ENCODE measurements at places on chromosomes 5 and 9.
A peak's percentile ranks its signal among the peaks of the same experiment; 100 is the strongest.

GRCh38 chr9:12923468-12924009 lies 148.7 kb downstream of the LURAP1L start:
- no peak for DNase-seq

DNA sequence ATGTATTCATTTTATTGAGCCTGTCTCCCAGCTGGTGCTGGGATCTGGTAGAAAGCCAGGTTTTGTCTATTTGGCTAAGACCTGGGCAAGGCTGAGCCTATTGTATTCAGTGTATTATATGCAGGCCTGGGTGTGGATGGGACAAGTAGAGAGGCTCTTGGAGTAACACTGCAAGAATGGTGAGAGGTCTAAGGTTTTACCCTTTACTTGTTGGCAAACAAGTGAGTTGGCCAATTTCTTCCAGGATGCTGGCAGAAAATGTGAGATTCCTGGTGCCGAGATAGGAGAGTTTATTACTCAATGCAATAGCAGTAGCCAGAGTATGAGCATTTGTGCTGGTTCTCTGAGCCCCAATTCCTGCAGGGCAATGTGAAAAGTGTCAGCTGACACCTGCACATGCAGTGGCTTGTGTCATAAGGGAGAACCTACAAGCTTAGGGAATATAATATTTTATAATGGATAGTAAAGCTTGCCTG lies 141.7 kb upstream of the PRLR start:
- no peak for DNase-seq

DNA sequence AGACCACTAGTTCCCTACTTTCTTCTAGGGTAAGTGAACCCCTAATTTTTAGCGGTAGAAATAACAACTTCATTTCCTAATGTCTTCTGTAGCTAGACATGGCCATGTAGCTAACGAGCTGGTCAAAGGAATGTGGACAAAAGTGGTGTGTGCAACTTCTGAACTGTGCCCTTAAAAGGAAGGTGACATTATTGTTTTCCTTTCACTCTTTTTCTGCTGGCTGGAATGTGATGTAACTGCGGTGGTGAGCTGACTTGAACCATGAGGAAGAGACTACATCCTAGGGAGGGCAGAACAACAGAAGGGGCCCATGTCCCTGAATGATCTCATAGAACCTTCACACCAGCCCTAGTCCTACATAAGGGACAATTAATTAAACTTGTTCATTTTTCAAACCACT lies 1.3 kb upstream of the SNX2 start:
- DNase-seq = no peak

DNA sequence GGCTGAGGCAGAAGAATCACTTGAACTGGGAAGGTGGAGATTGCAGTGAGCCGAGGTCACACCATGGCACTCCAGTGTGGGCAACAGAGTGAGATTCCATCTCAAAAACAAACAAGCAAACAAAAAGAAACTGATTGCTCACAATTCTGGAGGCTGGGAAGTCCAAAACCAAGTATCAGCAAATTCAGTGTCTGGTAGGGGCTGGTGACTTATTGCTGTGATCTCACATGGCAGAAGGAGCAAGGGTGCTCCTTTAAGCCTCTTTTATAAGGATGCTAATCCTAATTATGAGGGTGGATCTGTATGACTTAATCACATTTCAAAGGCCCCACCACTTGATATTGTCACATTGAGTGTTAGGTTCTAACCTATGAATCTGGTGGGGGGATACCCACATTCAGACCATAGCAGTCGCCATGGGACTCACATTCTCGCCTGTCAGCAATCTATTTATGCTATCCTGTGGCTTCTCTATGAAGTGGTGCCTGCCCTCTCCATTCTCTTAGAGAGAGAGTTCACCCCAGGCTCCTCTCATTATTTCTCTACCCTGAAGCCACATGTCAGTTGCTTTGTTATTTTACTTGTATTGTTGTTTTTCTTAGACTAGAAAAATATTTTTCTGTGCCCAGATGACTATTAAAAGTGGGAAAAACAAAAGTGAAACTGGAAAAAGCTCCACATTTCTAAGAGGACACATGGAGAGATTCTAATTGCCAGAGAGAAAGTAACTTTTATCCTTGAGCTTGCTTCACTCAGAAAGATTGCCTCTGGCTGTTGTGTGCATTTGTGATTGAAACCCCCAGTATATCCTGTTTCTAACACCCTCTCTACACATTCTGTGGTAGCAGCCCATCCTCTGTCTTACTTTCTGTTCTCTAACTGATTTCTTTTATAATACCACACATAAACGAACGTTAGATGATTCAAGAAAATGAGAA lies 18.8 kb upstream of the PRLR start:
- DNase-seq = no peak

DNA sequence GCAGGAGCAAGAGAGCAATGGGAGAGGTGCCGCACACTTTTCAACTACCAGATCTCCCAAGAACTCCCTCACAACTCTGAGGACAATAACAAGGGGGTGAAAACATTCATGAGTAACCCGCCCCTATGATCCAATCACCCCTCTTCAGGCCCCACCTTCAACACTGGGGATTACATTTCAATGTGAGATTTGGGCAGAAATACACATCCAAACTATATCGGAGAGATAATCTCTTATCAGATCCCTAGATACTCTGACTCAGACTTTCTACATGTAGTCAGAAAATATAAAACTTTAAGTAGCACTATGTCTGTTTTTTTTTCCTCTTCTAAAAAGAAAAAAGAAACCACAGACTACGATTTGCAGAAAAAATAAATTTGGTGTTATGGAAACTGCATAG lies 1595.9 kb upstream of the NUDT12 start:
- no peak for DNase-seq

DNA sequence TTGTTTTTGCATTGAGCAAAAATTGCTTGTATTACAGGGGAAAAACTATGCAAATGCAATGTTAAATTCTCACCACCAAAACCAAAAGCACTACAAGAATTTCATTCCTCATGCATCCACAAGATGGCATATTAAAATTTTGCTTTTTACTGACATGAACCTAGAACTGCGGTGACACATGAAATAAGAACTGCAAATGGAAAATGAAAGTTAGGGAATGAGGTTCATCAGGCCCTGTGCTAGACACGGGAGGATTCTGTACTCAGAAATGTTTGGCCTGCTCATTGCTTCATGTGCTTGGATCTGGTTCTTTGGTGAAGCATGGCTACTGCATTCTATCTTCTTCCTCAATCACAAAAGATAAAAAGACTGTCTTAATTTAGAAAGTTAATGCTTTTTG lies 9.1 kb upstream of the RFK start:
- DNase-seq = no peak

DNA sequence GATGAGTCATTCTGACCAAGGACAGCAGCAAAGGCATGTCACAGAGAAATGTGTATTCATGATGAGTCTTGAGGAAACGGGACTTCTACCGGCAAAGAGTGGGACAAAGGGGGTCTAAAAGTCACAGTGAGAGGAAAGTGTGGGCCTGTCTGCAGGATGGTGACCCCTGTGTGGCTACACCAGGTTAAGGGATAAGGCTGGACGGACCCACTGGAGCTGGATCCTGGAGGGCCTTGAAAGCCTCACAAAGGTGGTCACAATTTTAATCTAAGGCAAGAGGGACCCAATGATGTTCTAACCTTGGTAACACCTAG lies 176.5 kb downstream of the CDK5RAP2 start:
- DNase-seq = no peak

DNA sequence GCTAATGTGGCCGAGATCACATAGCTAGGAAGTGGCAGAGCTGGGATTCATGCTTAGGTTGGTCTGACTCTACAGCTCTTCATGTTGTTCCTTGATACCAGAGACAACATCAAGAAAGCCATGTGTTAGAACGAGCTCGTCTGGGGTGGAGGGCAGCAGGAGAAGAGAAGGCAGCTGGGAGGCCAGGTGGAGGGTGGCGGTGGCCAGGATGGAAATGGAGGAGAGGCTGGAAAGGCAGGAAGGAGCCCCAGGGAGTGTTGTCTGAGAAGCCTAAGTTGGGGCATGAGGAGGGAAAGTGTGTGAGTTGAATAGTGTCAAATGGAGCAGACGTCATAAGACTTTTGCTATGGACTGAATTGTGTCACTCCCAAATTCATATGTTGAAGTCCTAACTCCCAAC lies 315.3 kb downstream of the GADD45G start:
- DNase-seq = no peak

- DNase-seq = no peak
These were observed 86.5 kb upstream of the NR5A1 start for GRCh38 chr9:124593651-124594058.

DNA sequence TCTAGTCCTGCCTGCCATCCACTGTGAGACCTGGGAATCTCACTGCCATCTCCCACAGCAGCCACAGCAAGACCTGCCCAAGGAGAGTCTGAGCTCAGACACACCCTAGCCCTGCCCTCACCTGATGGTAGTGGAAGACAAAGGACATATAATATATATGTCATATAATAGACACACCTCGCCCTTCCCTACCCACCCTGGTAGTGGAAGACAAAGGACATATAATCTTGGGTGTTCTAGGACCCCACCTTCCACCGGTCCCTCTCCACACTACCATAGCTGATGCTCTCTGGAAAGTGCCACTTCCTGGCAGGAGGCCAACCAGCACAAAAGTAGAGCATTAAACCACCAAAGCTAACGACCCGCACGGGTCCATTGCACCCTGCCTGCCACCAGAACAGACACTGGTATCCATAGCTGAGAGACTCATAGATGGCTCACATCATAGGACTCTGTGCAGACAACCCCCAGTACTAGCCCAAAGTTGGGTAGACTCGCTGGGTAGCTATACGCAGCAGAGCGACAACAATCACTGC lies 545.6 kb downstream of the CAAP1 start:
- no peak for DNase-seq

- DNase-seq = no peak
These were observed 182.4 kb upstream of the OTULINL start for GRCh38 chr5:14399054-14399692.

GRCh38 chr5:107501965-107502675 lies 168.6 kb downstream of the EFNA5 start:
- DNase-seq = no peak

- peak; percentile 9 for DNase-seq
These were observed 16.6 kb downstream of the STOM start for GRCh38 chr9:121353241-121354061.

DNA sequence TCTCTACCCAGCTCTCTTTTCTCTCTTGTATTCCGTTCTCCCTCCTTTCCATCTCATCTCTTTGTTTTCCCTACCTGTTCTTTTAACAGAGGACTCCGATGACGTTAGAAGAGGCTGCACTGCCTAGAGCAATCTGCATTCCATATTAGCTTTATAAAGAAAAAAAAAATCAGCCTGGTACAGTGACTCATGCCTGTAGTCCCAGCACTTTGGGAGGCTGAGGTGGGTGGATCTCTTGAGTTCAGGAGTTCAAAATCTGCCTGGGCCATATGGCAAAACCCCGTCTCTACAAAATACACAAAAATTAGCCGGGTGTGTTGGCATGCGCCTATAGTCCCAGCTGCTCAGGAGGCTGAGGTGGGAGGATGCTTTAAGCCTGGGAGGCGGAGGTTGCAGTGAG lies 49.0 kb downstream of the DAPK1 start:
- DNase-seq = no peak

DNA sequence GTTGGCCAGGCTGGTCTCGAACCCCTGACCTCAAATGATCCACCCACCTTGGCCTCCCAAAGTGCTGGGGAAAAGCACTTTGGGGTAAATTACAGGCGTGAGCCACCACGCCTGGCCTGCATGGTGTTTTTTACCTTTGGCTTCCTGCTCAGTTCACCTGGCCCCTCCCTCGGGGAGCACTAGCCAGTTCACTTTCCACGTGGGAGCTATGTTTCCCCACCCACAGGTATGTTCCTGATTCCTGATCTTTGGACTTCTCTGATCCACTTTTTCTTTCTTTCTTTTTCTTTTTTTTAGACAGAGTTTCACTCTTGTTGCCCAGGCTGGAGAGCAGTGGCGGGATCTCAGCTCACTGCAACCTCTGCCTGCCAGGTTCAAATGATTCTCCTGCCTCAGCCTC lies 15.8 kb downstream of the DAB2IP start:
- DNase-seq = no peak

- DNase-seq = no peak
These were observed 51.0 kb upstream of the APC start for GRCh38 chr5:112686675-112687074.

DNA sequence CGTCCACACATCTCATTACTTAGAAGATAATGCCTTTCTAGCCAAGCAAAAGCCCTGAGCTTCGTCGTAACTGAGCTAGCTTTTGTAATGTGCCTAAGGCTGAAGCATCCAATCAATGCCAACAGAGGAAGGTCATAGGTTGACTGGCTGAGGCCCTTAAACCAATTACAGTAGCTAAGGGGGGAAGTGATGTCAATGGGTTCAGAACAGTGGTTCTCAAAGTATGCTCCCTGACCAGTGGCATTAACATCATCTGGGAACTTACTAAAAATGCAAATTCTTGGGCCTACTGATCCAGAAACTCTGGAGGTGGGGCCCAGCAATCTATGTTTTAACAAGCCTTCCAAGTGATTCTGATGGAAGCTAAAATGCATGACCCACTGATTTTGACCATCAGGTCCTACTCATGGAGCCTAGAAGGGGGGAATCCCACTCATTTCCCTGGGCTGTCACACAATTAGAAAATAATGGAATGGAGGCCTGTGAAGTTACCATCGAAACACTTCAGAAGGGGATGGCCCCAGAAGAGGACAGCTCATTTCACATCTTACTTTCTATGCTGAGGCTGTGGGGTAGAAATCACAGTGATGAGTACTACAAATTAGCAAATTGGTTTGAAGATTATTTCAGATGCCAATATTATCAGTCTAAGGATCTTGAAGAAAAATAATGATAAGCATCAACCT lies 4.8 kb upstream of the VLDLR start:
- no peak for DNase-seq

GRCh38 chr5:122924719-122925395 lies 79.4 kb downstream of the SNX24 start:
- DNase-seq = no peak

DNA sequence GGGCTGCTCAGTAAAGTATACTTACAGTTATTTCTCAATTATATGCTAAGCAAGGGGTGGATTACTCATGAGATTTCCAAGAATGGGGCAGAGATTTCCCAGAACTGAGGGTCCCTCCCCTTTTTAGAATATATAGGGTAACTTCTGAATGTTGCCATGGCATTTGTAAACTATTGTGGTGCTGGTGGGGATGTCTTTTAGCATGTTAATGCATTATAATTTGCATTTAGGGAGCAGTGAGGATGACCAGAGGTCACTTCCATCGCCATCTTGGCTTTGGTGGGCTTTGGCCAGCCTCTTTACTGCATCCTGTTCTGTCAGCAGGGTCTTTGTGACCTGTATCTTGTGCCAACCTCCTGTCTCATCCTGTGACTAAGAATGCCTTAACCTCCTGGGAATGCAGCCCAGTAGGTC lies 35.5 kb downstream of the TTC1 start:
- DNase-seq = no peak

GRCh38 chr9:17750269-17750668 lies 171.4 kb downstream of the SH3GL2 start:
- DNase-seq = no peak

DNA sequence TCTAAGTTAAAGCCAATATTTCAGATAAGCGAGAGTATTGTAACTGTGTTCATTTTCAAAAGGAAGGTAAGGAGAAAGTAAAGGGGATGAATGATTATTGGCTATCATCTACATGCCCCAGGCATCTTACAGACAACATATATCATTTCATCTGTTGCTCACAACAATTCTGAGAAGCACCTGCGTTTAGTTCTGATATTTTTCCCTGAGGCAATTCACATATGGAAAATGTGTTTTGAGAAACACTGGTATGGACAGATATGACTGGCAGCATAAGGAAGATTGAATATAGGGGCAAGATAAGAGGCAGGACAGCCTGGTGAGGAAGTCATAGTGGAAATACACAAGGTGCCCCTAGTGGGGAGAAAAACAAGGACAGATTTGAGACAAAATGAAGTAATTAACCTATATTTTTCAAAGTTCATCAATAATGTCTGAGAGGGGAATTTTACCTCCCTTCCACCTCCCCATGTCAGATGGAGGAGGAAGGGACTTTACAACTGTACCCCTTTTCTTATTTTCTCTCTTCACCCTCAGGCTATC lies 87.7 kb upstream of the TRIM32 start:
- no peak for DNase-seq
